Kidney glomerular epithelial cell (primary cell): ENCODE measurements at places on chromosomes 16 and 17.

- DNase-seq: no peak
Observed at GRCh38 chr16:86077243-86077940, 178.4 kb downstream of the IRF8 start.

GRCh38 chr17:79019632-79020584 lies 4.1 kb upstream of the C1QTNF1 start:
- DNase-seq: peak; percentile 36

GRCh38 chr16:10519297-10519696 lies 61.1 kb downstream of the EMP2 start:
- DNase-seq: no peak

- DNase-seq: no peak
Observed at GRCh38 chr17:40705584-40705983, 2.0 kb upstream of the KRT24 start.

GRCh38 chr16:10629592-10629963 lies 49.2 kb upstream of the EMP2 start:
- DNase-seq: no peak

DNA sequence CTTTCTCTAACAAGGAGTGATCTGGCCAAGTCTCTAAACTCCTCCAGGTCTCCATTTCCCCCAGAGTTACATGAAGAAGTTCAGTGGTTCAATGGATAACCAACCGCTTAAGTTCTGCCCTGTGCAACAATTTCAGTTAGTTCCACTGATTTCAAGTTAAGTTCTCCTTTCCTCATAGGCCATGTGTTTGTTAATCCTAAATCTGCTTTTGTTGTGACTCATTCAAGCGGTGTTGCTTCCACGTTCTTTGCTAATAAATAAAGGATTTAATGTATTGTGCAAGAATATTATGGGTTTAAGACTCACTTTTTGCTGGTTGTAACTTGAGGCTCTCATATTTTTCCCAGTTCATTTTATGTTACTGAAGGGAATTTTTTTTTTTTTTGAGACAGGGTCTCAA lies 36.3 kb downstream of the GNA13 start:
- DNase-seq: no peak

GRCh38 chr17:63136369-63137012 lies 170.5 kb downstream of the TANC2 start:
- no peak for DNase-seq

- no peak for DNase-seq
Observed at GRCh38 chr16:59683709-59684108, 949.6 kb upstream of the GOT2 start.

DNA sequence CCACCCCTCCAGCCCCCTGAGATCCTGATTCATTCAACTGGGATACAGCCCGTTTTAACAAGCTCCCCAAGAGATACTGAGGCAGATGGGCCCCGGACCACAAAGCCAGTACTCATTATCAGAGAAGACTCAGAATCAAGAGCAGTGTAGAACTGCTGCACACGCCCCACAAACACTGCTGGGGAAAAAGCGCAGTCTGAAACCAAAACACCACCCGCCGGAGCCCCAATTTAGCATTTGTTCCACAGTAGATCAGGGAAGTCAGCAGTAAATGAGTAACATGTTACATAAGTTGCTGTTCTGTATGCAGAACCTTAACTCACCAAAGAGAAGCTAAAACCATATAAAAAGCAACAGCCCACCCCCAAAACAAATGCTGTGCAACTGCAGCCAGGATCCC lies 123.6 kb downstream of the CDYL2 start:
- no peak for DNase-seq

GRCh38 chr16:82882226-82882625 lies 255.5 kb downstream of the CDH13 start:
- DNase-seq: no peak

- DNase-seq: no peak
Observed at GRCh38 chr17:8131844-8132441, 8.0 kb upstream of the HES7 start.

- no peak for DNase-seq
Observed at GRCh38 chr16:73131156-73131862, 83.4 kb upstream of the ZFHX3 start.

GRCh38 chr16:58047557-58048348 lies 22.2 kb downstream of the MMP15 start:
- DNase-seq: no peak

DNA sequence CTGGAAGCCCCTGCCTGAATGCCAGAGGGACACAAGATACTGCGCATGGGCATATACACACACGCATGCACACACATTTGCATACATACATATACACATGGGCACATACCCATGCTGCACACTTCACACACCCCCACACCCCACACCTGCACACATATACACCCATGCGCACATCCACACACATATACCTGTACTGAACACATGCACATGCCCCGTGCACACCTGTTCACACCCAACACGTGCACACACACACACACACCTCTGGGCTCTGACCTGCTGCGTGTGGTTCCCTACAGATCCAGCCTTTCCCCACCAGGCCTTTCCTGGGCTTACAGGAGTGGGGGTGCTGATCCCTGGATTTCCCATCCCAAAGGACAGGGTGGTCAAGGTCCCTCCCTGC lies 6.3 kb downstream of the SPPL2C start:
- DNase-seq: no peak

GRCh38 chr16:29029168-29029994 lies 44.5 kb downstream of the LAT start:
- peak; percentile 98 for DNase-seq

- DNase-seq: no peak
Observed at GRCh38 chr16:67391424-67392300, 1.6 kb downstream of the TPPP3 start.

- no peak for DNase-seq
Observed at GRCh38 chr17:33623841-33624240, 330.7 kb upstream of the ASIC2 start.

DNA sequence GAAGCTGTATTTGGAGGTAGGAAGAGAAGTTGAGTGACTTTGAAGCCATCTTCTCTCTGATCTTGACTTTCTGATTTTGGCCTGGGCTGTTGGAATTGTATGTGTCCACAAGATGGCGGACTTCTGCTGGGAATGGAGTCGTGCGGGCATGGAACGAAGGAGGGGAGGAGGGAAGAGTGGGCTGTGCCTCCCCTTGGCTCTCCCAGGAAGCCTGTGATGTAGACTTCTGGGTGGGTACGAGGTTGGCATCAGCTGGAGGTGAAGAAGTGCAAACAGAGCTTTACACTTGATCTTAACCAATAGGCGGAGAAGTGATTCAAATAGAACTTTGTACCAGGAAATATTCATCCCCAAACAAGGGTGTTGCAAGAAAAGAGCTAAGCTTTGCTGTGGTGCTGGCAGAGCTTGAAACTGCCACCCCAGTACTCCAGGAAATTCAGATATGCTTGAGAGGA lies 7.4 kb upstream of the TMEM220 start:
- DNase-seq: peak; percentile 32

DNA sequence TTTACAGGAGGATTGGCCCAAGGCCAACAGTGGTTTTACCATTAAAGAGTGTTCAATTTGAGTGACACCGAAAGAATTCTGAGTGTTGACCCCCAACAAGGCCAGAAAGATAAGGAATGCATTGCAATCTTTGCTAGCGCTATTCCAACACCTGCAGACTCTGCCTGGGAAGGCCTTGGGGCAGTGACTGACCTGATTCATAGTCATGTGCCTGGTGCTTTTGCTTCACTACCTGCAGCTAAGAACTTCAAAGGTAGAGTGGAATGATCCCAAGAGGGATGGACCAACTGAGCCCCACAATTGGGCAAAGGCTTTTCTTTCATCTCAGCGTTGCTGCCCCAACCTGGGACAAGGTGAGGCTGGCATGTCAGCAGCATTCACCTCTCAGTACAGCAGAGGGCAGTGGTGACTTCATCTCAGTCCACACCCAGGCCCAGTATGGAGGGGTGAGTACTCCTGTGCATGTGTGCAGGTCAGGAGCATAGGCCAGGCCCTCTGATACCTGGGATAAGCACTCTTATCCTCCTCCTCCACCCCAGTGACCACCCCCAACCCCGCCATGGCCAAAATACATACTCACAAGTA lies 149.6 kb upstream of the GNAO1 start:
- no peak for DNase-seq

GRCh38 chr17:60496041-60496440 lies 30.0 kb downstream of the APPBP2 start:
- no peak for DNase-seq

DNA sequence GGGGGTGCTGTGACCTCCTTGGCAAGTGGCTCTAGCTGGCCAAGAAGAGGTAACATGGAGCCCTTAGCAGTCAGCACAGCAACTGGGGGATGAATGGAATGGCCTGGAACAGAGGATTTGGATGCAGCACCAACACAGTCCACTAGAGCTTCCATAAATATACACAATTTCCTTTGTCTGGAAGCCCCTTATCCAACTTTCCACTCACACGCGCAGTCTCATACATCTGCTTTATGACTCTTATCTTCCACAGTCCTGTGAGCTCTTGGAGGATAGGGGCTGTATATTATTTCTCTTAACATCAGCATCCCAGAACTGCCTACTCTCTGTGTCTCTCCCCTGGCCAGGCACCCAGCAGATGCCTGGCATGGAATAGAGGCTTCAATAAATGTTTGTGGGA lies 235.6 kb upstream of the MAF start:
- no peak for DNase-seq

DNA sequence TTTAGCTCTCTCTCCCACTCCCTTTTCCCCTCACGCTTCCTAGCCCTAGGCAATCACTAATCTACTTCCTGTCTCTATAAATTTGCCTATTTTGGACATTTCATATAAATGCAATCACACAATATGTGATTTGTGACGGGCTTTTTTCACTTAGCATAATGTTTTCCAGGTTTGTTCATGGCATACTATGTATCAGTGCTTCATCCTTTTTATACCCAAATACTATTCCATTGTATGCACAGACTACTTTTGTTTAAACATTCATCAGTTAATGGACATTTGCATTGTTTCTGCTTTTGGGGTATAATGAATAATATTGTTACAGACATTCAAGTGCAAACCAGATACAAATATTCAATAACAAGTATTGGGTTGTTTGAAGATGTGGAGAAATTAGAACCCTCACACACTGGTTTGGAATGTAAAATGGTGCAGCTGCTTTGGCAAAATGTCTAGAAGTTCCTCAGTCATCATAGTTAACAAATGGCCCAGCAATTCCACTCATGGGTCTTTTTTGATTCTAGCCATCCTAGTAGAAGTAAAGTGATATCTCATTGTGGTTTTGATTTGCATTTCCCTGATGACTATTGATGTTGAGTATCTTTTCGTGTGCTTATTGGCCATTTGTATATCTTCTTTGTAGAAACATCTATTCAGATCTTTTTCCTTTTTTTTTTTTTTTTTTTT lies 67.7 kb downstream of the TBX4 start:
- no peak for DNase-seq

DNA sequence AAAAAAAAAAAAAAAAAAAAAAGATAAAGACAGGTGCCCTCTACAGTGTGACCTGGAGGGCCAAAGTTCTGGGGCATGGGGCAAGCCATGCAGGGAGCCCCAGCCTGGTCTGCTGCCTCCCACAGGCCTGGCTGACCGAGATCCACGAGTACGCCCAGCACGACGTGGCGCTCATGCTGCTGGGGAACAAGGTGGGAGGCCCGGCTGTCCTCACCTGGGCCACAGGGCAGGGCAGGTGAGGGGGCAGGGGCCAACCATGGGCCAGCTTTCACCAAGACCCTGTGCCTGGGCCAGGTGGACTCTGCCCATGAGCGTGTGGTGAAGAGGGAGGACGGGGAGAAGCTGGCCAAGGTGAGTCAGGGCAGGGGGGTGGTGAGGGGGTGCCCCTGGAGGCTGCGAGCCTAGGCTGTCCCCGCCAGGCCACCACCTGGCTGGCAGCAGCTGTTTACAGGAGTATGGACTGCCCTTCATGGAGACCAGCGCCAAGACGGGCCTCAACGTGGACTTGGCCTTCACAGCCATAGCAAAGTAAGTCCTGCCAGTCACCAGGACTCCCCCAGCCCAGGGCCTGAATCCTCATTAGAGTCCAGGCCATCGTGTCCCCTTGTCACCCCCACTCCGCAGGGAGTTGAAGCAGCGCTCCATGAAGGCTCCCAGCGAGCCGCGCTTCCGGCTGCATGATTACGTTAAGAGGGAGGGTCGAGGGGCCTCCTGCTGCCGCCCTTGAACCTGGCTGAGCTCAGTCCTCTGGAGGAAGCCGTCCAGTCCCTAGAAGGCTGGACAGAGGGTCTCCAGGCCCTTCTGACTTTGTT lies 2.7 kb upstream of the TRAF7 start:
- DNase-seq: no peak

- peak; percentile 84 for DNase-seq
Observed at GRCh38 chr17:58232707-58233156, 5.7 kb upstream of the LPO start.

DNA sequence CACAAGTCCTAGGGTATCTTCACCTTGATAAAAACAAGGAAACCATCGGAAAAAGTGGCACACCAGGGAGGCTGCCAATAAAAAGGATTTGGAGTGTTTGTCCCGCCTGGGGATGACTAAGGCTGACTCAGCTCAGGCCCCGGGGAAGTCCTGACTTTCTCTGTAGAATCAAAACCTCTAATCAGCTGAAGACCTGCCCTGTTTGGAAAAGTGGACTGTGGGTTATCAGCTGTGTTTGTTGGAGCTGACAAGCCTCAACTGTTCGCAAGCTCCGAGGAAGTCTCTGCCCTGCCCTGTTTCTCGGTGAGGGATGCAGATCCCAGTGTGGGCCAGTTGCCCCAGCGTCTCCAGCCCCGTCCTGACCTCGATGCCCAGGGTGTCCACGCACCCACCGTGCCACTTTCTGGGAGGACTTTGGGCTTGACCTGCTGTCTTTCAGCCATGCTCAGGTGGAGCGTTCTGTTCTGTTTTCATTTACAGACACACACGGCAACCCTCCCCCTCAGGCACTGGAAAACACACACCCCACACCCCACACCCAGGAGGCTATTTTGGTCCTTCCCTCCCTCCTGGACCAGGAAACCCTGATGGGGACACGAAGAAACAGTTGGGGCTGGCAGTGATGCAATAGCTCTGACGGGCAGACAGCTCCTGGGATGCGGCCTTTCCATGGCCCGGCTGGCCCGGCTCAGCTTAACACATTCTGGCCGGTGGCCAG lies 27.6 kb upstream of the PITPNA start:
- DNase-seq: peak; percentile 61

DNA sequence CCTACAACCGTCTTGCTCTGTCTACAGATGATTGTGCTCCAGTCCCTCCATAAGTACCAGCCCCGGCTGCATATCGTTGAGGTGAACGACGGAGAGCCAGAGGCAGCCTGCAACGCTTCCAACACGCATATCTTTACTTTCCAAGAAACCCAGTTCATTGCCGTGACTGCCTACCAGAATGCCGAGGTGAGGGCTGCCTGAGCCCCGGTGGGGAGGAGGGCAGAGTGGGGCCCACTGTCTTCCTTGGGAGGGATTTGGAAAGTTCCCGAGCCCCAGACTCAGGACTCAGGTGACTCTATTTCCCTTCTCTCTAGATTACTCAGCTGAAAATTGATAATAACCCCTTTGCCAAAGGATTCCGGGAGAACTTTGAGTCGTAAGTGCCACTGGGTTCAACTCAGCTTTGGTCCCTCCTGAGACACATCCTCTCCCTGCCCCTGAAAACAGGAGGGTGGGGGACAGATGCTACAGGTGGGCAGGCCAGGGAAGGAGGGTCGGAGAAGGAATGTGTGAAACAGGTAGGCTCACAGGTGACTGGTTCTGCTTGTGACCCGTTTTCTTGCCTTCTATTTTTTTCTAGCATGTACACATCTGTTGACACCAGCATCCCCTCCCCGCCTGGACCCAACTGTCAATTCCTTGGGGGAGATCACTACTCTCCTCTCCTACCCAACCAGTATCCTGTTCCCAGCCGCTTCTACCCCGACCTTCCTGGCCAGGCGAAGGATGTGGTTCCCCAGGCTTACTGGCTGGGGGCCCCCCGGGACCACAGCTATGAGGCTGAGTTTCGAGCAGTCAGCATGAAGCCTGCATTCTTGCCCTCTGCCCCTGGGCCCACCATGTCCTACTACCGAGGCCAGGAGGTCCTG lies 11.4 kb downstream of the TBX21 start:
- DNase-seq: no peak
